Articular chondrocyte of knee joint (primary cell): ENCODE measurements at places on chromosomes 5 and 9. TPM values are rescaled to one million over a fixed set of nuclear protein-coding genes. Genes with fewer than 3 reads are reported as not detected.

Gene INIP
- 22.6 and 32.4 TPM in 2 replicates for total RNA-seq

Gene SLC34A1
- total RNA-seq, result not detected in 2 replicates

Gene INSL6
- total RNA-seq, result not detected in 2 replicates

Gene SPATA24
- 2.3 and 4.1 TPM in 2 replicates for total RNA-seq

Gene OTULINL
- 0.13 and 0.22 TPM in 2 replicates for total RNA-seq

Gene NIPSNAP3A
- 61.6 and 69.6 TPM in 2 replicates for total RNA-seq

Gene PAEP
- not detected in 2 replicates for total RNA-seq

Gene EPB41L4B
- 11.4 and 17.0 TPM in 2 replicates for total RNA-seq

Gene F2RL1
- not detected in 2 replicates for total RNA-seq

Gene PLPP7
- total RNA-seq, result 9.6 and 9.7 TPM in 2 replicates

Gene SLC1A3
- total RNA-seq, result 0.26 and 0.65 TPM in 2 replicates

Gene NR5A1
- not detected in 2 replicates for total RNA-seq

Gene NTMT1
- total RNA-seq, result 25.1 and 26.4 TPM in 2 replicates

Gene SLC12A2
- 37.6 and 52.3 TPM in 2 replicates for total RNA-seq

Gene CAMK2A
- total RNA-seq, result 0.78 and 0.86 TPM in 2 replicates

Gene SPATA31A3
- total RNA-seq, result not detected in 2 replicates

Gene PDLIM4
- 34.5 and 34.8 TPM in 2 replicates for total RNA-seq

Gene OR13J1
- total RNA-seq, result not detected in 2 replicates

Gene LRRC19
- total RNA-seq, result under 0.01 TPM in 1 of 2 replicates, not detected in the other

Gene CNTRL
- 9.9 and 10.1 TPM in 2 replicates for total RNA-seq

Gene MARCHF11
- total RNA-seq, result not detected in 2 replicates
